ENCODE measurements at places on chromosomes 4 and X.
A peak's percentile ranks its signal among the peaks of the same experiment; 100 is the strongest.

- ATAC-seq = no peak
Observed at GRCh38 chr4:122393276-122393675, 14.5 kb downstream of the ADAD1 start.

GRCh38 chr4:110467400-110467799 is 8.6 kb upstream of the ENPEP start:
- no peak for ATAC-seq

- ATAC-seq = no peak
Observed at GRCh38 chr4:110175634-110176033, 22.8 kb downstream of the ELOVL6 start.

DNA sequence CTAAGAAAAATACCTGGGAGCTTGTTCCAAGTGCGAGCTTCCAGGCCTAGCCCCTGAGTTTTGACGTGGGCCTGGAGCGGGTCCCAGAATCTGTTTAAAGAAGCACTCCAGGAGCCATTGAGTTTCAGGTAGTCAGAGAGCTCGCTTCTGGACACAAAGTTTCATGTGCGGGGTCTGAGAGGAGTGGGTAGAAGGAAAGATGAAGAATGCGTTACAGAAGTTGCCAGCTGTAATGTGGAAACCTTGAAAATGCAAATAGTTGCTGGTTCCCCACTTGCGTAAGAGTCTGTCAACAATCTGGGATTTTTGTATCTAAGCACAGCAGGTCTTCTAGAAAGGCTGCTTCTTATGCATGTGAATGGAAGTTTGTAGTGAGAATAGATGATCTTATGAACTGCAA is 77.5 kb upstream of the CLCN4 start:
- ATAC-seq = no peak

DNA sequence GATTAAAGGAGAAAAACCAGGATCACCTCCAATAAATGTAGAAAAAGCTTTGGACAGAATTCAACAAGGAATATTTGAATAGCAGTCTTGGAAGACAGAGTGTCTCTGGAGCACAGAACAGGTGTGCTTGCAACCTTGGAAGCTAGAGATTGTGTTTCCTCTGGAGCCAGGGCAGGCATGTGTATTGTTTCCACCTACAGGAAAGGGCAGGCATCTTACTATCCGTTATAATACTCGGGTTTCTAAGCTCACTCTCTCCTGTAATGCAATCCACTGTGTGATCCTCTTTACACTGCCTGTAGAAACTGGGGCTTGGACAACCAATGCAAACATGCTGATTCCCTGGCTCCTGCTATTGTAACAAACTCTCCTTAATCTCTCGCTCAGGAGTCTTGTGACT is 14.4 kb downstream of the CCDC110 start:
- ATAC-seq = no peak

DNA sequence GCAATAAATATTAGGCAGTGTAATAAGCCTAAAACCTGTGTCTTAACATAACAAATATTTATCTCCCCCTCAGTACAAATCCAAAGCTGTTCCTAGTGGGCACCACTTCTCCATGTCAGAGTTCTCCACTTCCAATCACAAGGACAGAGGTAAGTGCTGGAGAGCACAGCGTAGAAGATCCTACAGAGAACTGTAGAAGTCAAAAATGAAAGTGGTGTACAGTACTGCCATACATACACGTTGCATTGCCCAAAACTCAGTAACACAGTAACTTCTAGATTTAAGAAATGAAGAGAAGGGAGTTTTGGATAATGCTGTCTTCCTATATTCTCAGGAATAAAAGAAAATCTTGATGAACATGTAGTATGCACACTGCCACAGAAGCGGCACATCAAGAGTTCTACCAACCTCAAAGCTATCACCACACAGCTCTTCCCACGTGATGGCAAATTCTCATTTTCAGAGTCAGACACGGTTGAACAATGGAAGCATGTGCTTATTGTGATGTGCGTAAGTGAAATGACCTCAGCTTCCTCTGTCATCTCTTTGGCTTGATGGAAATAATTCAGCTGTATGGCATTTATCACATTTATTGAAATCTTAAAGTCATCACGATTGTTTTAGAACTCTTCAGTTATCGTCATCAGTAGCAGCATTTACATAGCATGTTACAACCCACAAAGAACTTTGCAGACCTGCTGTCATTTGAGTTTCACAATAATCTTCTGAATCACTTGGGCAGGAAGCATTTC is 27.1 kb upstream of the SPANXN4 start:
- no peak for ATAC-seq

DNA sequence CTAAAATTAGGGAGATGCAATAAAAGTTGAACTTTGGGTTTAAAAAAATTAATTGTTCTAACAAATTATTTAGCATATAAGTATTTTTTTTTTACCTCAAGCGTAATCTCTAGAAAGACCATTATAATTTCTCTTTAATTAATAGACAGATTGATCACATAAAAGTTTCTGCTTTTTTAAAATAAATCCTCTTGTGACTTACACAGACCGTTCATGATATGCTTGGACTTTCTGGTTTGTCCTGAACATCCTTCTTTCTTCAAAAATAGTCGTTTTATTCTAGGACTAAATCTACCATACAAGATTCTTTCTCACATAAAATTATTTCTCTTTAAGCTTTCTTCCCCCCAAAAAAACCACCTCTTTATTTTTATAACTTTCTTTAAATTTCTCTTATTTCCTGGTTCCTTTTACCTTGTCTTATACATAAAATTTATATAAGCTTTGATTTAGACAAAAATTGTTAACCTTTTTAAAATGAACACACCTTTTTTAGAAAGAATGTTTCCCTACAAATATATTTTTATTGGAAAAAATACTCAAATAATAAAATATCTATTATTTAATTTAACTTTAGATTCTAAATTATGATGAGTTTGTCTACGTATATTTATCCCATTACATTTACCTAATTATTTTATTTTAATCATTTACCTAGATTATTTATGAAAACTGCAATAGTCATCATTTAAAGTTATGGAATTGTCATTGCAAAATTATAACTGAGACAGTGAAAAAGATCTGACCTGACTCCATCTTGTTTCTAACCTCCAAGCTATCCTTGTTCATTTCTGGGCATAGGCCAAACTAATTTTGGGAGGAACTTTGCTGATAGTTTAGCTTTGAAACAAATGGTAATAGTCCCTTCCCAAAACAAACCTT is 37.6 kb downstream of the PGRMC2 start:
- no peak for ATAC-seq

- ATAC-seq = no peak
Observed at GRCh38 chr4:115159141-115159540, 45.7 kb upstream of the NDST4 start.

- no peak for ATAC-seq
Observed at GRCh38 chrX:55702671-55703070, 14.9 kb upstream of the RRAGB start.

DNA sequence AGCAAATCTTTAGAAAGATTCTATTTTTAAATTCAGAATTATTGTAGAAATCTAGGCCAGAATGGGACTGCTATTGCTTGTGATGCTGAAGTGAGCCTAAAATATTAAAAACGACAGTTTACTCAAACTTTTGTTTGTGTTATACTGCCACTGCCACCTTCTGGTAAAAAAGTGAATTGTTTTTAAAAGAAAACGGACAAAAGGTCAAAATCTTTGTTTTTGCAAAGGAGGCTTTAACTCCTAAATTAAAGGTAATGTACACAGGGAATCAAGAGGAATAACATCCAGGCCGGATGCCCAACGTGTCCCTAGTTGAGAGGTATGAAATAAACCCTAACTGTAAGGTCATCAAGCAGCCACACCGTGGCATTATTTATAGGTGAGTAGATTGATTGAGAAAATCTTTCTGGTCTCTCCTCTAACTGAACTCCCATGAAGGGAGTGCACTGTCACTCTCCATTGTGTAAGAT is 338.3 kb upstream of the GALNT7 start:
- no peak for ATAC-seq

DNA sequence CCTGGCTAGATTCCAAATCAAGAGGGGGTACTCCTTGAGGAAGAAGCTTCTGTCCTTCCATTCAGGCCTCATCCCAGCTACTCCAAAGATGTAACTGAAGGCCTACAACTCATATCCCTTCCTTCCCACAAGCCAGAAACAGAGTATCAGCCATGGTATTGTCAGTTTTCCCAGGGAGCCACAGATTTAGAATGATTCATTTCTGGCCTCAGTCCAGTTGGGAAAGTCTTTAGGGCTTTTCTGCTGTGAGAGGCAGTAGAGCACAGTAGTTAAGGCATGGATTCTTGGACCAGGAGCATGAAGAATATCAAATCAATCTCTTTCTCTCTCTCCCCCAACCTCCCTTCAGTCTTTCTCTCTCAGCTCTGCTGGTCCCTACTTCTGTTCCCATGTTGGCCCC is 505.0 kb downstream of the BCOR start:
- no peak for ATAC-seq

DNA sequence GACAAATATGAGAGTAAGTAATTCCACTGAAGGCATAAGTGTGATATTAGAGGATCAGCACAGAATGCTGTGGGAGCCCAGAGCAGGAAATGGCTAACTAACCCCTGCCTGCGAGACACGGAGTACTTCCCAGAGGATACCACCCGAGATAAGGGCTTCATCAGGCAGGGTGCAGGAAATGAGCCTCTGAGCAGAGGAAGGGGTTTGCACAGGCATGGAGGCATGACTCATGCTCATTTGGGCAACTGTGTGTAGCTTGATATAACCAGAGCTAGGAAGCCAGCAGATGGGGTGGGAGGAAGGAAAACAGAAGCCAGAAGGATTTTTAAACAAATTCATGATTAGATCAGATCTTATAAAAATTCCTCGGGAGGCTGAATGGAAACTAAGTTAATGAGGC is 70.0 kb upstream of the TSPAN5 start:
- peak; percentile 54 for ATAC-seq
